GM04503 (cell line): ENCODE measurements at places on chromosomes 7 and 10.

DNA sequence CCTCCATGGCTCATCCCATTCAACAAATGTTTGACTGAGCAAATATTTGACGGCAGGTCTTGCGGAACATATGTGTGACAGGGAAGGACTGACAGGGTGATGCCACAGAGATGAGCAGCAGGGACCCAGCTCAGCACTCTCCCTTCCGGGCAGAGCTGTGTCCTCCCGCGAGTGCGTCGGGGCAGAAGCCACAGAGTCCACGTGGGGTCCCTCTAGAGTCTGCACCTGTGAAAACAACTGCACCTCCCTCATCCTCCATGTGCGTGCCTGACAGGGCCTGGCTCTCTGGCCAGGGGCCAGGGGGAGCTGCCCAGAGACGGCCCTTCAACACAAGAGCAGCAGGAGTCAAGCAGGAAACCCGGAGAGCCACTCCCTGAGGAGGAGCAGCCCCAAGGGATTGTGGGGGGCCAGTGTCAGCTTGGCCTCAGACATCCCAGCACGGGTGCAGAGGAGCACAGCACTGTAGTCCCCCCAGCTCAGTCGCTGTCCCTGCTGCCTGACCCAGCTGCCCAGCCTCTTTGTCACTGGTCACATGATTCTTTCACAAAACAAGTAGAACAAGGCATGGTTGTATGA lies 83.6 kb upstream of the TMEM72 start:
- no peak for DNase-seq

DNA sequence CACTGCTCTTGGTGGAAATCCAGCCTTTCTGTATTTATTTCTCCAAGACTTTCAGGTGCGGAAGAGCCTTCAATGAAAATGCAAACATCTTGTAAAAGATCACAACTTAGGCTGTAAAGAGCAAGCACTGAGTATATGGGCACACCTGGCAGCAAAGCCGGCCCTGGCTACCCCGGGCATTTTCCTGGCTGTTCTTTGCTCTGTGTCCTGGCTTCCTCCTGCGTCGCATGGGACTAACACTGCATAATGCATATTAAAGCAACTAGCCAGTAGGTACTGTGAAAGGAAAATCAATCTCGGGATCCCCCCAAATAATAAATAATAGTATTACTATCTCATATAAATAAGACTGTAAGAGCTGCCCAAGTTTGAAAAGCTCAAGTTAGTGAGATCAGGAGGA lies 9.9 kb downstream of the JAZF1 start:
- DNase-seq, result no peak

GRCh38 chr10:70272925-70273316 lies 10.9 kb downstream of the NPFFR1 start:
- DNase-seq, result no peak

- DNase-seq, result no peak
Observed at GRCh38 chr10:26534384-26534783, 96.2 kb downstream of the APBB1IP start.

GRCh38 chr10:31083765-31084184 lies 52.1 kb upstream of the ZNF438 start:
- DNase-seq, result no peak

DNA sequence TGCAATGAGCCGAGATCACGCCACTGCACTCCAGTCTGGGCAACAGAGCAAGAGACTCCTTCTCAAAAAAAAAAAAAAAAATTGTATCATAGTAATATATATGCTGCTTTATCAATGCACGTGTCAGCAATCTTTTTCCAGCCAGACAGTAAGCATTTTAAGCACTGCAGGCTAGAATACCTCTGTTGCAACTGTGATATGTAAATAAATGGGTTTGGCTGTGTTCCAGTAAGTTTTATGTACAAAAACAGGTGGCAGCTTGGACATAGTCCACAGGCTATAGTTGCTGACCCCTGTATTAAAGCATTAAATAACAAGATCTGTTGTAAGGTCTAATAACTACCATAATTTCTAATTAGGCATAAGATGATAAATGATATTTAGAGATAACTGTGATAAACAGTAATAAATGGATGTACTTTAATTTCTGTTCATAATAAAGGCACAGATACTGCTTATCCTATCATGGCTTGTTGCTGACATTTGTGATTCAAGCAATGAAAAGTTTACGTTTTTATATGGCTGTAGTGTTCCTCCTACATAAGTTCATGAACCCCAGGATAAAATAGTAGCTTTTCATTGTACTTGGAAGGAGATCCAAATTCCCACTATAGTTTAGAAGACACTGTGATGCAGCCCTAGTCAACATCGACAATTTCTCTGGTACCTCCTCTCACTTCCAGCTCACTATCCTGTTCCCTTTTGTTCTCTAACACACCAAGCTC lies 161.4 kb downstream of the ELMO1 start:
- DNase-seq, result no peak

DNA sequence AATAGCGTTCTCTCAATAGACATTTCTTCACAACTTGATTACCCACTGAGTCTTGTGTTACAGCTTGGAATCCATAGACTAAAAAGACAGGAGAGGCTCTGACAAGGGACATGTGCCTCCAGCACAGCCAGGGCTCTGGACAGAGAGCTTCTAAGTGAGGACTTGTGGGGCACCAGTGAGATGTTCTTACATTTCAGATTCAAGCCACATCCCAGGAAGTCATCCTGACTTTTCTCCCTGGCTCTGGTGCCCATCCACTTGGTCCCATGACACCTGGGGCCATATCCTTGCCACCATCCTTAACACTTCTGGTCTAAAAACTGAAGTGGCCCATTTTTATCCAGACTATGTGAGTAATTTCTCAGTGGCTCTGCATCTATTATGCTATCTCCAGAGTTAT lies 440.1 kb downstream of the TCERG1L start:
- DNase-seq, result no peak

DNA sequence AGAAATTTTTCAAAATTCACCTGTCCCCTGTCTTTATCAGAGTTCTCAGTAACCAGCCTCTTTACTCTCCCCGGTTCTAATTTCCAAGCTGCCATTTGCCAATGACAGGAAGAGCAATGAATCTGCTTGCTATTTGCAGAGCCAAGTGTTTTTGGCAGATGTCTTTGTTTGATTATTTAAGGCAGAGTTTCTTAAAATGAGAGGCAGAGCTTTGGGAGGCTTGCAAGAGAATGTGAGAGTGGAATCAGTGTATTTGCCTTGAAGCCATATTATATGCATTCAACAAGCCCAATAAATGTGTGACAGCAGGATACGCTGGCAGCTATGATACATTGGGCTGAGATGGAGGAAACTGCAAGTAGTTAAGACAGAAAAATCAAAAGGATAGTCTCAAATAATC lies 196.5 kb downstream of the PHF14 start:
- no peak for DNase-seq

GRCh38 chr10:23379686-23380085 lies 35.1 kb upstream of the C10orf67 start:
- no peak for DNase-seq

DNA sequence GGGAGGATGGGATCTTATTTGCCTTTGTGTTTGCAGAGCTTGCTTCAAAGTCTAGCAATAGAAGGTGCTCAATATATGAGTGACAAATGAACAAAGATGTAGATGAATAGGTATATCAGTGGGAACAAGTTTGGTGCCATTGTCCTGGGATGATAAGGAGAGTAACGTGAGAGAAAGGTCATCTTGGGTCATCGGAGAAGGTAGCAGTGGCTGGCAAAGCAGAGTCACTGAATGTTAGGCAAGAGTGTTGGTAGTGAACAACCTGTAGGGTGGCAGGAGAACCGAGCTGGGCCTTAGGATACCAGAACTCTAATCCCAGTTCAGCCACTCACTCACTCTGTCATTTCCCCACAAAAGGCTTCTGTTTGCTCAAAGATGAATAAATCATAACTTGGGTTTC lies 87.2 kb downstream of the CCDC71L start:
- DNase-seq, result no peak

GRCh38 chr7:106465704-106466468 lies 181.1 kb upstream of the NAMPT start:
- DNase-seq, result no peak

DNA sequence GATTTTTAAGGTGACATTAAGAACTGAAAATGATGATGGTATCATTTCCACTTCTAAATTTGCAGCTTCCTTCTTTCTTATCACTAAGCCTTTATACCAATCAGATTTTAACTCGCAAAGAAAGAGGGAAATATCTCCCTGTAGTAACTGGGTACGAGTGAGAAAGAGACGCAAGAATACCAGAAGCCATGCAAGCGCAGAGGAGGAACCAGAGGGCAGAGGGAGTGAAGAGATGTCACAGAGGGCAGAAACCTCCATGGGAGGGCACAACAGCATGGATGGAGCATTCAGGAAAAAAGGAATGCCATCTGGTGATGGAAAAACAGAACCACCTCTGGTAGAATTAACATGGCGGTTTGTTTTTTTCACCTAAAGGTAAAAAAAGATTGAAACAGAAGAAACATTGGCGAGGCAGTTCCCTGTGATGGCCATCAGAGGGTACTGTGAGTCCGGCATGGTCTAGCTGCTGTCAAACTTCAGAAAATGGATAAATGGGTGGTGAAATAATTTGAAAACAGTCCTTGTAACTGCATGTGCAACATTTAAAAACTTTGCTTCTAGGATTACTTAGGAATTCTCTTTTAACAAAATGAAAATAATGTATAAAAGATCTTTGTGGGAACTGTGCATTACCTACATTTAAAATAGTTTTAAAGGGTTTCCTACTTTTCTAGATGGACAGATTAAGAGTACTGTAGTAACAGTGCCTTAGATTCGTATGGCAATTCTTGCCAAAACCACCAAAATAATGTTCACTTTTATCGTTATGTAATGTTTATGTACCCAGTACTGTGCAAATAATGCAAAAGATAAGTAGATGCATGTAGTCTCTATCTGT lies 91.8 kb downstream of the ARHGAP12 start:
- no peak for DNase-seq

GRCh38 chr10:110035070-110035921 lies 27.5 kb downstream of the ADD3 start:
- no peak for DNase-seq

GRCh38 chr10:100939763-100940344 lies 27.1 kb downstream of the SLF2 start:
- DNase-seq, result peak; percentile 21

GRCh38 chr7:30572212-30572841 lies 22.4 kb upstream of the GARS1 start:
- DNase-seq, result no peak

GRCh38 chr10:31028081-31028480 lies 3.6 kb downstream of the ZNF438 start:
- no peak for DNase-seq

DNA sequence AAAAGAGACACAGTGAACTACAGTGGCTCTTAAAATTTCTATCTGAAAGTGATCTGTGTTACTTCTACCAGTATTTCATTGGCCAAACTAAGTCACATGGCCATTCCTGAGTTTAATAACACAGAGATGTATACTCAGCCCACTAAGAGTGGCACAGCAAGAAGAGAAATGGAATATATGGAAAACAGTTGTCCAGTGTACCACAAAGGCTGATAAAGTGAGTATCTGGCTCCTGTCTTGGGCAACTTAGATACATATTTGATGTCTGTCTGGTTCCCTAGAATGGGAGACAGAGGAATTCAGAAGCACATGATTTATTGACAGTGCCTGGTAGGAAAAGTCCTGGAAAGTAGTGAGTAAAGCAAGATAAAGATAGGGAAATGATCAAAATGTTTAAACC lies 10.1 kb upstream of the PON1 start:
- no peak for DNase-seq

- DNase-seq, result no peak
Observed at GRCh38 chr7:40403703-40404476, 269.1 kb downstream of the SUGCT start.

- DNase-seq, result no peak
Observed at GRCh38 chr7:147912946-147913638, 677.5 kb upstream of the C7orf33 start.

- DNase-seq, result no peak
Observed at GRCh38 chr7:55534916-55535590, 37.2 kb downstream of the VOPP1 start.

- no peak for DNase-seq
Observed at GRCh38 chr10:107442035-107442505, 277.6 kb upstream of the SORCS1 start.

- no peak for DNase-seq
Observed at GRCh38 chr10:115045499-115045898, 47.7 kb upstream of the ATRNL1 start.

- no peak for DNase-seq
Observed at GRCh38 chr7:140287988-140288387, 110.3 kb downstream of the SLC37A3 start.

DNA sequence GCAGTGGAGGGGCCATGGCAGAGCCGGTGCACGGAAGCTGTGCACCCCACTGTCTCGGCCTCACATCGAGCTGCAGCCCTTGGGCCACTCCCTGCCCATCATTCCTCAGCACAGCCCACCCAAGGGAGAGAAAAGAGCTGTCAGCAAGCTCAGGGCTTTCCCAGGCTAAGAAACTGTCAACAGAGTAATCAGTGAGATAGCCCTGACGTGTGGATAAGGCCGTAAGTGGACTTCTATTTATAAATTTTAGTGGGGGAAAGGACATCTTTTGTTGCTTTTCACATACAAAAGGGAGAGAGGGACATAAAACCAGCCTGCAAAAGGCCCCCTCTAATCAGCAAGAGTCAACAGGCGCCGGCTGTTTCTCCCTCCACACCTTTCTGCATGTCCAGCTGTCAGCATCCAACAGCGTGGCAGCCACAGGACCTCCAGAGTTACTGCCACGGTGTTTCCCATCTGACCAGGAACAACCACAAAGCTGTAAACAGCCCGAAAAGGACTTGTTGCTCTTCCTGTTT lies 56.8 kb upstream of the DDC start:
- DNase-seq, result no peak

- no peak for DNase-seq
Observed at GRCh38 chr7:148242294-148242821, 348.2 kb upstream of the C7orf33 start.

- no peak for DNase-seq
Observed at GRCh38 chr10:53315709-53316108, 543.1 kb upstream of the MBL2 start.

DNA sequence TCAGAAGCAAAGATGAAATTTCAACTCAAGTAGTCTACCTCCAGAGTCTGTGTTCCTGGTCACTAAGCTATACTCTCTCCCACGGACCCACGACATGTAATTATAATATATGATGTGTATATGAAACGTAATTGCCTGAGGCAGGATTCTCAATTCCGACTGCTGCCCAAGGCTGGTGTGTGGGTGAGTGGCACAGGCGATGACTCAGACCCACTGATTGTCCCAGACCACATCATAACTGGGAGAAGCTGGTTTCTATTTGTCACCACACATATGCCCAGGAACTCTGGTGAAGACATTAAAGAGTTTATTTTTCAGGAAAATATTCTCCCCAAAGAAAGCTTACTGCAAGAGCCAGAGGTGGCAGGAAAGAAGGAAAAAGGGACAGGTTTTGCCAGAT lies 219.3 kb downstream of the JAZF1 start:
- DNase-seq, result no peak

- DNase-seq, result no peak
Observed at GRCh38 chr10:28566458-28567015, 33.6 kb downstream of the WAC start.

GRCh38 chr10:110324805-110325280 lies 20.1 kb upstream of the SMNDC1 start:
- no peak for DNase-seq

GRCh38 chr10:125407557-125407956 lies 247.2 kb upstream of the CTBP2 start:
- DNase-seq, result no peak

GRCh38 chr10:26854524-26854923 lies 6.2 kb downstream of the ABI1 start:
- DNase-seq, result no peak

GRCh38 chr7:80764132-80764531 lies 125.7 kb downstream of the CD36 start:
- DNase-seq, result no peak
